A549 treated with CpdA at 1 μM for 4 hours (cell line): ENCODE measurements at places on chromosomes 13 and 19. TPM values are rescaled to one million over a fixed set of nuclear protein-coding genes. Genes with fewer than 3 reads are reported as not detected.

CLEC17A gene
- total RNA-seq: not detected in 5 replicates

CLEC4G gene
- not detected in 5 replicates for total RNA-seq

NAPSA gene
- 0.71 to 1.9 TPM (median 1.5 TPM) in 5 replicates for total RNA-seq

KLF16 gene
- total RNA-seq: 18.2 to 29.1 TPM (median 24.8 TPM) in 5 replicates

PPFIA3 gene
- total RNA-seq: 5.7 to 9.0 TPM (median 8.0 TPM) in 5 replicates

NFIX gene
- 3.8 to 5.0 TPM (median 4.2 TPM) in 5 replicates for total RNA-seq

OLFM4 gene
- total RNA-seq: not detected in 5 replicates

TGFB1 gene
- total RNA-seq: 123 to 170 TPM (median 149 TPM) in 5 replicates

FLT1 gene
- total RNA-seq: 0.01 TPM in 1 of 5 replicates, not detected in the others

NDFIP2 gene
- total RNA-seq: 18.3 to 20.6 TPM (median 19.8 TPM) in 5 replicates

PRR36 gene
- total RNA-seq: 0.17 to 0.42 TPM (median 0.39 TPM) in 5 replicates

ZNF653 gene
- 4.1 to 5.9 TPM (median 5.4 TPM) in 5 replicates for total RNA-seq

SGCG gene
- total RNA-seq: not detected in 5 replicates

ATP5F1D gene
- total RNA-seq: 82.0 to 171 TPM (median 161 TPM) in 5 replicates

GRK1 gene
- total RNA-seq: 0.01 TPM in 1 of 5 replicates, not detected in the others

ZFR2 gene
- 0.14 to 0.16 TPM in 2 of 5 replicates, not detected in the others for total RNA-seq

PDE4C gene
- 0.08 to 0.22 TPM (median 0.16 TPM) in 4 of 5 replicates, not detected in the other for total RNA-seq

ZNF525 gene
- total RNA-seq: 0.26 to 0.82 TPM (median 0.38 TPM) in 5 replicates

LGI4 gene
- 0.06 to 0.27 TPM (median 0.13 TPM) in 4 of 5 replicates, not detected in the other for total RNA-seq

ARRDC5 gene
- total RNA-seq: not detected in 5 replicates

ZNF571 gene
- 0.70 to 1.3 TPM (median 0.99 TPM) in 5 replicates for total RNA-seq

HSPB6 gene
- total RNA-seq: 0.26 to 0.50 TPM (median 0.38 TPM) in 5 replicates

RAB11B gene
- total RNA-seq: 82.7 to 98.2 TPM (median 88.3 TPM) in 5 replicates

FARP1 gene
- total RNA-seq: 8.4 to 10.4 TPM (median 8.7 TPM) in 5 replicates

DCAF15 gene
- 14.2 to 21.2 TPM (median 20.4 TPM) in 5 replicates for total RNA-seq

AKT2 gene
- 127 to 188 TPM (median 177 TPM) in 5 replicates for total RNA-seq

C1QTNF9 gene
- total RNA-seq: not detected in 5 replicates

TEX26 gene
- not detected in 5 replicates for total RNA-seq

PABPC3 gene
- 0.10 to 0.17 TPM (median 0.13 TPM) in 5 replicates for total RNA-seq

LILRB5 gene
- 0.03 to 0.06 TPM in 2 of 5 replicates, not detected in the others for total RNA-seq

SLC6A16 gene
- 1.0 to 1.3 TPM (median 1.1 TPM) in 5 replicates for total RNA-seq

C1QTNF9B gene
- not detected in 5 replicates for total RNA-seq

TMEM255B gene
- 0.61 to 0.91 TPM (median 0.67 TPM) in 5 replicates for total RNA-seq

RNF113B gene
- not detected in 5 replicates for total RNA-seq

LRRC63 gene
- 0.03 to 0.11 TPM in 2 of 5 replicates, not detected in the others for total RNA-seq

ZNF563 gene
- total RNA-seq: not detected in 5 replicates

NLRP11 gene
- 0.01 to 0.06 TPM (median 0.06 TPM) in 3 of 5 replicates, not detected in the others for total RNA-seq

SKA3 gene
- total RNA-seq: 13.2 to 14.7 TPM (median 14.3 TPM) in 5 replicates

TMEM147 gene
- 333 to 446 TPM (median 432 TPM) in 5 replicates for total RNA-seq

APOC4 gene
- not detected in 5 replicates for total RNA-seq

TNFSF13B gene
- total RNA-seq: 0.09 TPM in 1 of 5 replicates, not detected in the others

MEIS3 gene
- total RNA-seq: 29.4 to 41.7 TPM (median 34.2 TPM) in 5 replicates

BST2 gene
- 0.10 to 0.14 TPM in 2 of 5 replicates, not detected in the others for total RNA-seq

LMTK3 gene
- total RNA-seq: 2.7 to 4.7 TPM (median 4.4 TPM) in 5 replicates

SLC17A7 gene
- total RNA-seq: 0.58 to 0.68 TPM (median 0.62 TPM) in 5 replicates

ANGPTL4 gene
- 32.4 to 60.0 TPM (median 48.8 TPM) in 5 replicates for total RNA-seq

CRLF1 gene
- total RNA-seq: 1.9 to 4.5 TPM (median 2.2 TPM) in 5 replicates

NBEA gene
- 1.7 to 2.8 TPM (median 2.0 TPM) in 5 replicates for total RNA-seq

PNMA8A gene
- 10.0 to 11.8 TPM (median 11.4 TPM) in 5 replicates for total RNA-seq

WDR87 gene
- total RNA-seq: not detected in 5 replicates

NCCRP1 gene
- total RNA-seq: 1.4 to 2.0 TPM (median 1.8 TPM) in 5 replicates

POU2F2 gene
- total RNA-seq: 0.27 to 0.55 TPM (median 0.48 TPM) in 5 replicates

TEKTIP1 gene
- not detected in 5 replicates for total RNA-seq

PROZ gene
- total RNA-seq: not detected in 5 replicates

KLC3 gene
- total RNA-seq: 0.53 to 0.78 TPM (median 0.72 TPM) in 5 replicates

MAST3 gene
- 1.7 to 2.6 TPM (median 1.9 TPM) in 5 replicates for total RNA-seq
